ENCODE measurements at places on chromosomes 1 and 21.

DNA sequence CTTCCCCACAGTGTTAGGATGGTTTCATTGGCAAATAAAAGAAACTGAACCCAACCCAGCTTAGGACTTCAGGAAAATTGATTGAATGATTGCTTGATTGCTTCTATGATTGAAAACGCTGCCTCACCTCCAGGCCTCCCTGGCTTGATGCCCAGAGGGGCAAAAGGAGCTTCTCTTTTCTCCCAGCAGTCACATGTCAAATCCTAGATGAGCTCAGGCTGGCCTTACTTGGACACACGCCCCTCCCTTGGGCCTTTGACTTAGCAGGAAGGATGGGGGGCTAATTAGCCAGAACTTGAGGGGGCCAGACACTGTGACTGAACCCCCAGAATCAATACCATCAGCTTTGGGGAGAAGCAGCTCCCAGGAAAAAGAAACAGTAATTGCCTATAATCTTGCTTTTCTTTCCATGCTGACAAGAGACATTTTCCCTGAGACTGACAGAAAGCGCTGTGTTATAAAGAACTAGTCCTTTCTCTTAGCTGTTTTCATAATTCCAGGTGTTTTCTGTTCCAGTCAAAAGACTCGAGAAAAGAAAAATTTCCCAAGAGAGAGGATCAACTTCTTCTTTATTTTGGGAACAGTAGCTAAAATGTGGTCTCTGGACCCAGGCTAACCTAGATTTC lies 50.8 kb upstream of the ATP5PO start:
- H3K27me3 ChIP-seq, result no peaks in the 10 kb centered on the region
- H3K27ac ChIP-seq, result no peak overlapping the region
- H3K4me1 ChIP-seq, result no peaks in the 10 kb centered on the region
- H3K36me3 ChIP-seq, result peaks cover 5% of the 10 kb centered on the region
- no peak for DNase-seq
- no peak overlapping the region for H3K4me3 ChIP-seq

- no peaks in the 10 kb centered on the region for H3K4me1 ChIP-seq
- DNase-seq, result no peak
- H3K27ac ChIP-seq, result no peak overlapping the region
- no peaks in the 10 kb centered on the region for H3K36me3 ChIP-seq
- H3K4me3 ChIP-seq, result no peak overlapping the region
- no peaks in the 10 kb centered on the region for H3K27me3 ChIP-seq
Observed at GRCh38 chr1:158272681-158273080, 17.0 kb upstream of the CD1C start.

DNA sequence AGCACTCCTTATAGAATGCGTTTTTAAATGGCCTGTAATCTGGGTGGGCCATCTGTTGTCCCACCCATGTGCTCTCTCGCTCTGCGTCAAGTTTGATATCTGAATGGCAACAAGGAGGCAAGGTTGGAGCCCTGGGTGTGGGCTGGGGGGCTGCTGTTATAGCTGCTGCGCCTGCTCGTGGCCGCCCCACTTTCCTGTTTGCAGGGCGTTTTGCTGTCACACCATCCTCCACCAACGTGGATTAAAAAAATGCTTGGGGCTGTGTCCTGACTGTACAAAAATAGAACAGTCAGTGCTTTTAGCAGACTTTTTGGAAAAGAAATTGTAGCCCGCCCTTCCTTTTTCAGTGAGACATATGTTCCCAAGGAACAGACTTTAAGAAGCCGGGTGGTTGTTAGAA lies 25.4 kb downstream of the UMODL1 start:
- DNase-seq, result no peak
- H3K27me3 ChIP-seq, result no peaks in the 10 kb centered on the region
- H3K36me3 ChIP-seq, result no peaks in the 10 kb centered on the region

DNA sequence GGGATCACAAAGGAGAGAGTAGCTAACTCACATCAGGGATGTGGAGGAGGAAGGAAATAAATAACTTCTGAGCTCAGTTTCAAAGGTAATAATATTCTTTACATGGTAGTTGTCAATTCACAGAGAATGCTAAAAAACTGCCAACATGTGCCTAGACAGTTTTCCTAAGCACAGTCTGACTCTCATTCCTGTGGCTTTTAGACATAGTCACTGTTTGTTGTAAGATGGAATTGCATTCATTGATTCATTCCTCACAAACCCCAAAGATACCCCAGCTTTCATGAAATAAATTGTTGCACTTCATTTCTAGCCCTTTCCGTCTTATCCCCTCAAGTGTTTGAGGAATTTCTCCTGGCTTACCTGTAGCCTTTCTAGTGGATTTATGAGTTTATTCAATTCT lies 263.9 kb downstream of the NTNG1 start:
- DNase-seq, result no peak
- no peak overlapping the region for H3K27ac ChIP-seq
- no peaks in the 10 kb centered on the region for H3K4me1 ChIP-seq
- no peaks in the 10 kb centered on the region for H3K27me3 ChIP-seq
- H3K36me3 ChIP-seq, result no peaks in the 10 kb centered on the region
- no peak overlapping the region for H3K4me3 ChIP-seq

- no peaks in the 10 kb centered on the region for H3K4me1 ChIP-seq
- peaks cover 4% of the 10 kb centered on the region for H3K27me3 ChIP-seq
- H3K27ac ChIP-seq, result no peak overlapping the region
- no peaks in the 10 kb centered on the region for H3K36me3 ChIP-seq
- H3K4me3 ChIP-seq, result no peak overlapping the region
- DNase-seq, result no peak
Observed at GRCh38 chr1:54975356-54976108, 4.9 kb upstream of the TMEM61 start.

- no peaks in the 10 kb centered on the region for H3K36me3 ChIP-seq
- H3K27me3 ChIP-seq, result no peaks in the 10 kb centered on the region
- peaks cover 53% of the 10 kb centered on the region for H3K4me1 ChIP-seq
Observed at GRCh38 chr21:17818186-17819113, 706 bp downstream of the C21orf91 start.
